ENCODE measurements at places on chromosomes 5 and 9.

GRCh38 chr9:7146582-7146981 lies 388.8 kb downstream of the KDM4C start:
- DNase-seq = no peak

DNA sequence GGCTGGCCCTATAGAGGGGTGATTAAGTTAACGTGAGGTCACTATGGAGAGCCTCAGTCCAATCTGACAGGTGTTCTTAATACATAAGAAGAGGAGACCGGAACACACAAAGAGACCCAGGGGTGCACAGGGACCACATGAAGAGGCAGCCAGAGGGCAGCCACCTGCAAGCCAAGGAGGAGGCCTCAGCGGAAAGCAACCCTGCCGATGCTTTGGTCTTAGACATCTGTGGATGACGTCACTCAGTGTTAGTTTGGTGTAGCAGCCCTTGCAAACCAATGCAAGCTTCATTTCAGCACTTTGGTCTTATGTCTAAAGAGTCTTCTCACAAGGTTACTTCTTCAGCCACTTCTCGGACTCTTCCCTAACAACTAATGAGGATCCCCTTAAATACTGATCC lies 47.6 kb upstream of the GRHPR start:
- DNase-seq = no peak

DNA sequence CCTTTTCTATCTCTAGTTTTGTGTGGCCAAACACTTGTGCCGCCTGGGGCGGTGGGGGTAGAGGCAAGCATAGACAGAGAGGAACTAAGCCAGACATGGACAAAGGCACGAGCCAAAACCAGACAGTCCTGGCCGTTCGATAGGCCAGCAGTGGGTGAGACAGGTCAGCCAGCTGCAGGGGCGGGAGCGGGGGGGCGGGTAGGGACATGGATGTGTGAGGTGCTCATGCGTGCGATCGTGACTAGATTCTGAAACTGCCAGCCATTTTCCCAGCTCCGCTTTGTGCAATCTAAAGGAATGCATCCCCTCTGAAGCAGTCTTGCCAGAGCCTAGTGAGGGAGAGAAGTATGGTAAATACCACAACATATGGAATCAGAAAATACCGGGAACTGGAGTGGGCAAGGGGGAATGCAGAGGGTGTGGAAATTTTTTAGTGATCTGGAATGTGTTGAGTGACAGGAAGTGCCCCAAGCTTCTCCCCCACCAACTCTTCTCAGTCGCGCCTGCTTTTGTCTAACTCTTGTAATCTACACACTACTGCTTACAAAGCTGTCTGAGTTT lies 111.9 kb downstream of the NR6A1 start:
- DNase-seq = peak; percentile 95

DNA sequence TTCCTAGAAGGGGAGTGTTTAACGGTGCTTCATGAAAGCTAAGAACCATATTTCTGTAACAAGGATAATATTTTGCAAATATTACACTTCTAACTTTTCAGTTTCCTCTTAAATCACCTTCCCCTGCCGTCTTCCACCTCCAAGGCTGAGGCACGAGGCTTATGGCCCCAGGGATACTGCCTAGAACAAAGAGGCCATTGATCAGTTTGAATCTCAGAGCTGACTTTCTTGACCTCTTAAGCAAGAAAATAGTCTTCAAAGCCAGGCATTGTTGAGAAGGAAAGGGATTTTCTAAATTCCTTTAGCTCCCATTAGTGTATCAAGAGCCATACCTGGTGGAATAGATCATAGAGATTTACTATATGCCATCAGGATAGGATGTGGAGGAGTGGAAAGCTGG lies 566.2 kb downstream of the BNC2 start:
- DNase-seq = no peak

DNA sequence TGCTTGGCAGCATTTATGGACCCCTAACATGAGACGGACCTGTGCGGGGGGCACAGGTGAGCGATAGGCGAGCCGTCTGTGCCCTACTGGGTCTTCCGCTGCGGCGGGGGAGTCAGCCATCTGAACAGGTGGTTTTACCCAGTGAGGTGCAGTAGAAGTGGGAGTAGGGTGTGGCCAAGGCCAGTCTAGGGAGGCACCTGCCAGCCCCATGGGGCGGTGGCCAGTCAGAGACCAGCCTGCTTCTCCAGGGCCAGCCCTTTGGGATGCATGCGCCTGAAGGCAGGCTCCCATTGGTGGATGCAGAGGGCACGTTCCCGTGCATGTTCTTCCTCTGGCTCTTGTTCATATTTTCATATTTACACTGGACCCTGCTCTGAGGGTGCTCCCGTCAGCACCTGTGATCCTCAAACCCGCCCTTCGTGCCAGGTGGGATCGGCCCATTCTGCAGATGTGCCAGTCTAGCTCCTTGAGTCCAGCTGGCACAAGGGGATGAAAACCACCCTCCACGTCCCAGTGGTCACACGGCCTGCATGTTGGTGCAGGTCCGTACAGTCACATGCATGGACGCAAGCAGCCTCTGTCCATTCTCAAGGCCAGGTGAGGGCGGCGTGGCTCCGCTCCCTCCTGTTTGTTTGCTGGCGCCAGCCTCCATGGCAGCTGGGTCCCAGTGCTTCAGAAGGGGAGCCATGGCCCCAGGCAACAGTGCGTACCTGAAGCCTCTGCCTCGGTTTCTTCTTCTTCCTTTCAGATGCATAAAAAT lies 9.0 kb downstream of the COL5A1 start:
- no peak for DNase-seq

- no peak for DNase-seq
Observed at GRCh38 chr5:1080432-1080831, 31.4 kb downstream of the SLC12A7 start.

GRCh38 chr5:36710039-36710438 lies 103.6 kb downstream of the SLC1A3 start:
- no peak for DNase-seq

DNA sequence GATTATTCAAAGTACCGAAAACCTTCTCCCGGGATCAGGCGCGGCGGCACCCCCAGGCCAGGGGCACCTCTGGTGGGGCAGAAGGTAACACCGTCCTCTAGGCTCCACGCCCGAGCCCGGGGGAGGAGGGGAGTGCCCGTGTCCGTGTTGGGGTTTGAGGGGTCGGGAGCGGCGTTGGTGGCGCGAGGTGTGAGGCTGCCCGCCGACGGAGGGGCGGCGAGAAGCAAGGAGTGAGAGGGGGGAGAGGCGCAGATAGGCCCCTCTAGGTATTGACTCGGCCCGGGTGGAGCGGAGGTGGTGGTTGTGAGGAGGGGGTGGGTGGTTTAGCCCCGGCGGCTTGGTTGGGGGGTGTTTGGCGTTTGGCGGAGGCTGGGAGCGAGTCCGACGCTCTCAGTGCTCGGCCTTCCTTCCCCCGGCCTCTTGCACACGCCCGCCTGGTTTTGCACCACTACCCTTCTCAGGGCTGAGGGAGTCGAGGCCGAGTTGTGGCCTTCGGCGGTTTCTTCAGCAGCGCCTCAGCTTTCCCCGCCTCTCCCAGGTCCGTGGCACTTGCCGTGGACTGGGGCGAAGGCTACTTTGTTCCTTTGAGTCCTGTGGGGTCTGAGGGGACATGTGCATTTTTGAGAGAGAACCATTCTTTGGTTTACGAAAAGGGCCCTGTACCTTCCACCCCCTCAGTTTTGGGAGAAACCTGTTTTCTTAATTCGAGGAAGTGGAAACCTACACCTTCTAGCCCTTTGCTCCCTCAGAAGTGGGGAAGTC lies 450 bp downstream of the GPBP1 start:
- DNase-seq = no peak

DNA sequence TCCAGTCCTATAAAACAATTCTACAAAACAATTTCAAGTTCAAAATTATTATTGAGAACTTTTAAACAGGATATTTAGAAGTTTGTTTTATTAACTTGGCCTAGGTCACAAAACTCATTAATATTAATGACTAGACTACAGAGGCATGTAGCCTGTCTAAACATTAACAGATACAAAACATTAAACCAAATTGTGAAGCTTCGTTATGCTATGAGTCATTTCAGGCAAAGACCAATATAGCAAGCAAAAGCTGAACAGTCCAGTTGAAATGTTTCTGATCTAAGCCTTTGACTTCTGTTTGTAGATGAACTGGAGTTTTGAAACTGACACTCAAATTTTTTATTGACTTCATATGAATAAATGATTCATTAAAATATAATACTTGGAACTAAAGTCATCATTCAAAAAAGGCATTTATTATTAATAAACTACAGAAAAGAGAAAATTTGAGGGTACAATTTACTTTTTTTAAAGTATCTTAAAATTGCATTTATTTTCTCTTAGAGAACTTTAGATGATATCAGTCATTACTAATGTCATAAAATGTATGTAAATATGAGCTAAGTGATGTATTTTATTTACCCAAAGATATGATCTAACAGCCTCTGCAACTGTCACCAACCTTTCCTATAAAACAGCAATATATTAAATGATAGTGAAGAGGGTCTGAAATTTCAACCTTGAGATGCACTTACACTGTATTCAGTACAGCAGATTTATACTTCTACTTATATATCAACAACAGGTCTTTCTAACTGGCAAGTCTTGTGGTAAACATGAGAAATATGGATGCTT lies 188.8 kb downstream of the COMMD10 start:
- no peak for DNase-seq

DNA sequence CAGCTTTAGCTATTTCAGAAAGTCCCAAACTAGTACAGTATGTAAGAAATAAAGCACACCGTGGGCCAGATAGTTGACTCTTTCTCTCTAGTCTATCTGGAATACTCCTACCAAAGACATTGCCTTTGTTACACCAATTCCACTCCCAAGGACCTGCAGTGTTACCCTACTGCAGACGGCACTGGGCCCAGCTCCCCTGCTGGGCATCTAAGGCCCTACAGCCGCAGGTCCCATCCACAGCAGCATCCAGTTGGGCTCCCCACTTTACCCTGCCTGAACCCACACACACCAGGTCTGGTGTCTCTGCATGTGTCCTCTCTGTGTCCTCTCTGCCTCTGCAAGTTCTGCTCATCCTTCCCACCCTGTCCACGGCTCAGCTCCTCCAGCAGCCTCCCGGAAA lies 22.5 kb downstream of the TNIP1 start:
- no peak for DNase-seq

DNA sequence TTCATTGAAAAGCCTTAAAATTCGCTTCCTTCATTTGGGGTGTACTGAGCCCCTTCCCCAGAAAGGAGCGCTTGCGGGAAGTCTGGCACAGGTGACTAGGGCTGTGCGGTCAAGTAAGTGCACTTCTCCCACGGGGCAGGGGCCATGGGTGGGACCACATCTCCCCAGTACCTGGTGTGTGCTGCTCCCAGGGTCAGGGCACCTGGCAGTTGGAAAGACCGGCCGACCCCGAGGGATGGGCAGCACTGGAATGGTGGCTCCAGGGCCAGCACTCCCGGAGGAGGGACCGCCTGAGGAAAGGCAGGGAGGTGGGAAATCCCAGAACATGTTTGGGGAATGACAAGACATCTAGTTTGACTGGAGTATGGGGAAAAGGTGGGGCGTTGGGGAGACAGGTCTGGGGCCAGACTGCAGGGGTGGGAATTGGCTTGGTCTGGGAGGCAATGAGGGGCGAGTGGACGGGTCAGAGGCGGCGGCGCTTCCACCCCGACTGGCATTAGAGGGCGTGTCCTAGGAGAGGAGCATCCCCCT lies 727 bp upstream of the GLIPR2 start:
- no peak for DNase-seq

- DNase-seq = no peak
Observed at GRCh38 chr5:119385536-119386128, 29.8 kb downstream of the TNFAIP8 start.

DNA sequence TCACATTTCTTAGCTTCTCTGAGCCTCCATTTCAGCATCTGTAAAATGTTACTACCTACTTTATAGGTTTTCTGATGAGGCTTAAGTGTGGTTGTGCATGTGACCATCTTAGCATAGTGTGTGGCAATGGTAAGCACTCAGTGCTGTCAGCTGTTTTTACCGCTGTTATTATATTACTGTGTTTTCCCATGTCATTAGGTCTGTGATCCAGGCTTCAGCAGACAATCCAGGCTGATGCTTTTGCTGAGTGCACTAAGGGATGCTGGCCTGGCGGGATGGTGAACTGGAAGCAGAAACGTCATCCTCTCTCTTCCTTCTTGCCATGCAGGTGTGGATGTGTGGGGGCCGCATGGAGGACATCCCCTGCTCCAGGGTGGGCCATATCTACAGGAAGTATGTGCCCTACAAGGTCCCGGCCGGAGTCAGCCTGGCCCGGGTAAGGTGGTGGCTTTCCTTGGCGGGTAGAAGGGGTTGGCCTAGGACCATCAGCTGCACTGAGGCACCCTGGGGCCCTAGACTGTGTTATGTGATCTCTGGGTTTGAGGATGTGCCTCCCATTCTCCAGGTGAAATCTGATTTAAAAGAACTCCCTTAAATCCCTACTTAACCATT lies 41.9 kb upstream of the SAP30L start:
- no peak for DNase-seq

- DNase-seq = no peak
Observed at GRCh38 chr9:33737811-33738606, 57.4 kb upstream of the PRSS3 start.

- no peak for DNase-seq
Observed at GRCh38 chr5:15835514-15835913, 335.5 kb downstream of the FBXL7 start.

DNA sequence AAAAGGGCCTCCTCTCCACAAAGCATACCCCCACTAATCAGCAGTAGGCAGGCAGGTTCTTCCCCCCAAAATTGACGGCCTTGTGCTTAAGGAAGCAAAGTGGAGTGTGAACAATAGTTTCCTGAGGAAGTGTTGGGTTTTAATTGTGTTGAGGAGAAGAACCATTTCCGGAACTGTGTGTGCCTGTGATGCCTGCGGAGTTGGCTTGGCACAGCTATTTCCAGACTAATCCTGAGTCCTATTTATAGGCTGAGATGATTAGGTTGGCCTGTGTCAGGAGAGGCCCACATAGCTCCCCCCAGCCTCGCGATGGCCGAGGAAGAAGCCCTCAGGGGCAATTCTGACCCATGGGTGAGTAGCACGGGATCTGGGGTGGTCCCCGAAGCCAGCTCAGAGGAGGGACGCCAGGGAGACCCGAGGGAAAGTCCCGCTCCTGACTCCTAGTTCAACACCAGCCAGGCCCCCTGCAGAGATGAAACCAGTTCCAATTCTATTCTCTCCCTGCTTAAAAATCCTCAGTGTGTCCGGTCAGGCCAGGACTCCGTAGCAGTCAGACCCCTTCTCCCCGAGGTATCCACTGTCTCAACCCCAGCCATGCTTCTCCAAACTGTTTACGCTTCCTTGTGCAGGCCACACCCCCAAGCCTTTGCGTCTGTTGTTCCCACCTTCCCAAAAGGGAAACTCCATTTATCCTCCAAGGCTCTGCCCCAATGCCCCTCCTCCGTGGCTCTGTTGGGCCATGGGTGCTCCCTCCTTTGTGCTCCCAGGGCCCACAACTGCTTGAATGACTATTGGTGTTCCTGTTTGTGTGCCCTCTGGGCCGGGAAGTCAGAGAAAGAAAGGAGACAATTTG lies 18.1 kb downstream of the GSN start:
- DNase-seq = no peak

Data from brain (organoid and tissue), 16 donors.